ENCODE measurements at places on chromosomes 5 and 9.

GRCh38 chr5:102049517-102049916 lies 246.6 kb downstream of the SLCO4C1 start:
- no peak for DNase-seq

GRCh38 chr5:41834506-41834905 lies 35.7 kb downstream of the OXCT1 start:
- DNase-seq = no peak

DNA sequence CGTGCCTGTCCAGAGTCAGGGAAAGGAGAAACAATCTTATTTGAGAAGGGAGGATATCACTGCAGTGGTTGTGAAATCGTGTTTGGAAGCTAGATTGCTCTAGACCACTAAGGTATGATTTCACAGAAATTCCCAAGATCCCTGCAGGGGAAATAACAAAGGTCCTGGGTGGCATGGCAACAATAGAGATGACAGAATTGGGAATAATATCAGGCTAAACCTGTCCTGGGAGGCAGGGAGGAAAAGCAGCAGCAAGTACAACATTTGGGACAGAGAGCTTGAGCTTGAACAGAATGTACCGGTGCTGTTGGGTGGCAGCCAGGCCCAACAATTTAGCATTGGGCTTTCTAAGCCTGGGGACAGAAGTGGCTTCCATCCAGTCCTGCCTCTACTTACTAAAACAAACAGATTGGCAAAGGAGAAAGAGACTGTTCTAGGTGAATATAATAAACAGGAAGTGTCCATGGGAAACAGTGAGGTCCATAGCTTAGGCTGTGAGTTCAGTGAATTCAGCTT lies 17.0 kb upstream of the ARHGAP26 start:
- no peak for DNase-seq

DNA sequence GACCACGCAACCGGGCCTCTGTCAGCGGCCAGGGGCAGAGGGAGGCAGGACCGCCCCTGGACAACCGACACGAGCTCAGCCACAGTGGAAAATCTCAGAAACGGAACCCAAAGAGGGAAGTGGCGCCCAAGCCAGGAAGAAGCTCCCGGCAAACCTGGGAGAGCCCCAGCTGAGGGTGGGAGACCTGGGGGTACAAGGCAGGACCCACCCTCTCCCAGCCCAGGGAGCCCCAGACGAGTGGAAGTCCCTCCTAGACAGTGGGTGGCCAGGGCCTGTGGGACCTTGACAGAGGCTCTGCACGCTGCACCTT lies 3.0 kb downstream of the SLC12A7 start:
- DNase-seq = peak; percentile 8

- no peak for DNase-seq
Observed at GRCh38 chr9:87285183-87285850, 212.3 kb upstream of the DAPK1 start.

DNA sequence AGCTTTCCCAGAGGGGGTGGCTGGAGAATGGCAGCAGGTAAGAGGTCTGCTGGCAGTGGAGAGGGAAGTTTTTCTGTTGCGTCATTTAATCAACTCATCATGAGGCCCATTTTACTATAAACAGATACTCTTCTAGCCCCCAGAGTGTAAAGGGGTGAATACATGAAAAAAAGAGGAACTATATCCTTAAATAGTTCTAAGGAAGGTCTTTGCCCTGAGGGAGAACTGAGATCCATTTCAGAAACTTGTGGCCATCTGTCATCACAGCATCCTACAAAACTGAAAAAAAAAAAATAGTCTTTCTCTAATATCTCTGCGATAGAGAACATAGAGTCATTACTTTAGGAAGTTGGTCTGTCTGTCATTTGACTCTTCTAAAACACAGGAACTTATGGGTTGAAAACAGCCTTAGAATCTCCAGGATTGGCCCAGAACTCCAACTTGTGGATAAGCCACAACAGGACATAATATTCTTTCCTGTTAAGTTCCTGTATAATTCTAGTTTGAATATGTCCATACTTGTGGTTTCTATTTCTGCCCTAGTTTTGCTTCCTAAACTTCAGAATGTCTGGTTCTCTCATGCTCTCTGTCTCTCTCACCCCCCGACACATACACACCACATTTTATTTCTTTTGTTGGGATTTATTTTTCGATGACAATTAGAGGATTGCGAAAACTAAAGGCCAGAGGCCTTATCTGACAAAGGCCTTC lies 238.5 kb upstream of the PIK3R1 start:
- no peak for DNase-seq

GRCh38 chr9:91908746-91909145 lies 41.3 kb downstream of the ROR2 start:
- no peak for DNase-seq
